ENCODE measurements at places on chromosomes 16 and 17.

GRCh38 chr17:42573095-42573494, 4.4 kb downstream of the PSMC3IP start:
- no peak for DNase-seq

GRCh38 chr16:19502395-19503131, 19.3 kb downstream of the GDE1 start:
- peak; percentile 77 for DNase-seq

GRCh38 chr16:67028696-67029253, at the start of gene CBFB:
TSS of gene CBFB (plus strand) at chr16:67029149. CDS start at chr16:67029408, 259 bp downstream.
- DNase-seq = peak; percentile 90

- no peak for DNase-seq
These were observed 45.6 kb downstream of the PRMT7 start for GRCh38 chr16:68356249-68356918.

DNA sequence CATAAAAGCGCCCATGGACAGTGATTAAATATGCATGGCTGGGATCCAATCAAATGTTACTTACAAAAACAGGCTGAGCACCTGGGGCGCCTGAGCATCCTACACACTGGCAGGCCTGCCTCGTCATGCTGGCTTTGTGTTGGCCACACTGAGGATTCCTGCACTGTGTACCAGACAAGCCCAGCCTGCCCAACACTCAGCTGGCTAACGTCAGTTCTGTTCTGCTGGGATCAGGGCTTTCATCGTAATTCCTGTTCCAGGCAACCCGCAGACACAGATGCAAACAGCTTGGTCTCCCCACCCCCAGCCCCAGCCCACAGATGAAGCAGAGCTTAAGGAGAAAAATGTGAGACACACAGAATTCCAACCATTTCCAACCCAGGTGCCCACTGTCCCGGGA, 30.7 kb downstream of the PIMREG start:
- no peak for DNase-seq

DNA sequence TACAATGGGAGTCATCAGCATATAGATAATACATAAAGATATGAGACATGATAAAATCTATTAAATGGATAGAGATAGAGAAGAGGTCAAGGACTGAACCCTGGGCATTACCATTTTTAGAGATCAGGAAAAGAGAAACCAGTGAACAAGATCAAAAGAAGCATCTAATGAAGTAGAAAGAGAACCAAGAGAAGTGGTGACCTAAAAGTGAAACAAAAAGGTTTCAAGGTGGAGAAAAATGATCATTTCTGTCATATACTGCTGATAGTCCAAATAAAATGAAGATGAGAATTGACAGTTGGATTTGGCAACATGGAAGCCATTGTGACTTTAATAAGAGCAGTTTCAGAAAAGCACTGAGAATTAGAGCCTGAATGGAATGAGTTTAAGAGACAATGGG, 165.1 kb downstream of the PPM1E start:
- no peak for DNase-seq

GRCh38 chr16:20933589-20933988, 33.0 kb downstream of the LYRM1 start:
- DNase-seq = no peak

GRCh38 chr17:7084088-7084487, 4.0 kb upstream of the CLEC10A start:
- DNase-seq = no peak

- no peak for DNase-seq
These were observed 106.3 kb upstream of the HSBP1 start for GRCh38 chr16:83701494-83701893.

DNA sequence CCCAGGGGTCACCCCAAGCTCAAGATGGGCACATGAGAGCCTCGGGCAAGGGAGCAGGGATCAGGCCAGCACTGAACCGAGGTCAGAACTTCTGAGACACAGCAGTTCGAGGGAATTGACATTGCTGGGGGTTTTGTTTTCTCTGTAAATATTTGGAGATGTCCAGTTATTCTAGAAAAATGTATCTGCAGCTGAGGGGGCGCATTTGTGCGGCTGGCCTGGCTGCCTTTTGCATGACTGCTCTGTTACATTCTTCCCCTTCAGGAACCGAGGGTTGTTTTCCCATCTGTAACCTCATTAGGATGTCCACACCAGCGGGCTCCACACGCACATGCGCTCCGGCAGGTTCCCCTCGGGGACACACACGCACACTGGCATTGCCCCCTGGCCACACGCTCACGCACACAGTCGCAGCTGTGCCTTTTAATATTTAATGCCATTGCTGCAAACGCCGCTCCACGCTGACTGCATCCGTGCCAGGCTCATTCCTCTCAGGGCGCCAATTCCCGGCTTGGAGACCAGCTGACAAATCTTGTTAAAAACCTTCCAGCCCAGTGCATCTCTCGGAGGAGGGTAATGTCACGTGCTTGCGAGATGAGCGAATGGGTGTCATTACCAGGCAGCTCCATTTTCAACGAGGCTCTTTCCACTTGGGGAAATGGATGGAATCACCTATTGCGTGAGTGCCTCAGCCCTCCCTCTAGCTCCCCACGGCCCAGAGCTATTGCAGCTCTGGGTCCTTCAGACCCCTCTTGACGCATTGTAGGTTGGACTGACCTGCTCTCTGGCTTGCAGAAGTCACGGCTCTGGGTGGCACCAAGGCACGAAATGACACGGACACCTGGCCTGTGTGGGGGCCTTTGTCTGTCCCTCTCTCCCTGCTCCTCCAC, 13.1 kb downstream of the CCR7 start:
- DNase-seq = no peak

GRCh38 chr16:81987706-81988105, 23.6 kb downstream of the SDR42E1 start:
- DNase-seq = no peak

- peak; percentile 83 for DNase-seq
These were observed 31.3 kb downstream of the DCUN1D3 start for GRCh38 chr16:20868890-20869289.

GRCh38 chr16:84356591-84357116, 11.7 kb upstream of the ATP2C2 start:
- peak; percentile 87 for DNase-seq

GRCh38 chr17:48728232-48729231, at the start of gene HOXB13:
TSS of gene HOXB13 (minus strand) at chr17:48728750. CDS start at chr17:48728593, 157 bp downstream.
- DNase-seq = no peak

- DNase-seq = no peak
These were observed 39.0 kb downstream of the EMP2 start for GRCh38 chr16:10541366-10541765.

DNA sequence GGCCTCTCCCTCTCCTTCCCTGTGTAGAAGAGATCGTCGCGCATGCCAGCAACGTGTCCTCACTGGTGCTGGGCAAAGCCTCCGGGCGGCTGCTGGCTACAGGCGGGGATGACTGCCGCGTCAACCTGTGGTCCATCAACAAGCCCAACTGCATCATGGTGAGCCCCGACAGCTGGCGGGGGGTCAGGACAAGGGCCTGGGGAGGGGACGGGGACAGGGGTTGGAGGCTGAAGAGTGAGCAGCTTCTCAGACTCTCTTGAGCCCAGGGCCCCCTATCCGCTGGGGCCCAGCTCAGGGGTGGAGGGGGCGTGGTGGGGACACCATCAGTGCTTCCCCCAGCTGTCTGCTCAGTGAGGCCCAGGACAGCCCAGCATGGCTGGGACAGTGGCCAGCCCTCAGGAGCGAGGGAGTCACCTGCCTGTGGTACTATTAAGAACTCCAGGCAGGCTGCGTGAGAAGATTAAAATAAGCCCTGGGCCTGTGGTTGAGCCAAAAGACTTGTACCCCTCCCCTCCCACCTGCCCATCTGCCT, 6.2 kb downstream of the KATNB1 start:
- no peak for DNase-seq

GRCh38 chr16:10776280-10776679, 32.6 kb downstream of the NUBP1 start:
- DNase-seq = no peak

DNA sequence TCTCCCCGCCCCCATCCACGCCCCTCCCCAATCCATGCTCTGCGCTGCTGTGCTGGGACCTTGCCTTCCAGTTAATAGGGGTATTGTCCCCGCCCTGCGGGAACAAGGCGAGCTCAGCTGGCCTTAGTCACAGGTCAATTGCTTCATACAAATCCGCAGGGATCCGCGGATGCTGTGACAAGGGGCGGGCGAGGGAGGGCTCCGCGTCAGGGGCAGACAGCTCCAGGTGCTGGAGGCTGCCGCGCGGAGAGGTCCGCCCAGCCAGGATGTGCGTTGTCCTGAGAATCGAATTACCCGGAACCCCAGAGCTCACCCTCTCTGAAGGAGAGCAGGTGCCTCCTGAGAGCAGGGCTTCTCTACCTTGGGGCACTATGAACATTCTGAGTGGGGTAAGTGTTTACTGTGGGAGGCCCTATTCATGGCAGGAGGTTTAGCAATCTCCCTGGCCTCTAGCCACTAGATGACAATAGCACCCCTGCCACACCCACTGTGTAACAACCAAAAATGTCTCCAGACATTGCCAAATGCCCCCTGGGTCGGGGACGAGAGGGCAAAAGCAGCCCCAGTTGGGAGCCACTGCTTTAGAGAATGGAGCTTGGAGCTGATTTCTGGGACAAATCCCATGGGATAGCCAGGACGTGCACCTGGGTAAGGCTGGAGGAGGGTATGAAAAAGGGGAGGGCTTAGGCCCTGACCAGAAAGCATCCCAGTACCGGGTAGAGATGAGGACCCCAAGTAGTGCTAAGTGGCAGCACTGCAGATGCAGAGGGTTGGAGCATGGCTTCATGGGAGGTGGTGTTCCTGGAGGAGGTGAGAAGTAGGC, 138.2 kb downstream of the CYLD start:
- peak; percentile 14 for DNase-seq

DNA sequence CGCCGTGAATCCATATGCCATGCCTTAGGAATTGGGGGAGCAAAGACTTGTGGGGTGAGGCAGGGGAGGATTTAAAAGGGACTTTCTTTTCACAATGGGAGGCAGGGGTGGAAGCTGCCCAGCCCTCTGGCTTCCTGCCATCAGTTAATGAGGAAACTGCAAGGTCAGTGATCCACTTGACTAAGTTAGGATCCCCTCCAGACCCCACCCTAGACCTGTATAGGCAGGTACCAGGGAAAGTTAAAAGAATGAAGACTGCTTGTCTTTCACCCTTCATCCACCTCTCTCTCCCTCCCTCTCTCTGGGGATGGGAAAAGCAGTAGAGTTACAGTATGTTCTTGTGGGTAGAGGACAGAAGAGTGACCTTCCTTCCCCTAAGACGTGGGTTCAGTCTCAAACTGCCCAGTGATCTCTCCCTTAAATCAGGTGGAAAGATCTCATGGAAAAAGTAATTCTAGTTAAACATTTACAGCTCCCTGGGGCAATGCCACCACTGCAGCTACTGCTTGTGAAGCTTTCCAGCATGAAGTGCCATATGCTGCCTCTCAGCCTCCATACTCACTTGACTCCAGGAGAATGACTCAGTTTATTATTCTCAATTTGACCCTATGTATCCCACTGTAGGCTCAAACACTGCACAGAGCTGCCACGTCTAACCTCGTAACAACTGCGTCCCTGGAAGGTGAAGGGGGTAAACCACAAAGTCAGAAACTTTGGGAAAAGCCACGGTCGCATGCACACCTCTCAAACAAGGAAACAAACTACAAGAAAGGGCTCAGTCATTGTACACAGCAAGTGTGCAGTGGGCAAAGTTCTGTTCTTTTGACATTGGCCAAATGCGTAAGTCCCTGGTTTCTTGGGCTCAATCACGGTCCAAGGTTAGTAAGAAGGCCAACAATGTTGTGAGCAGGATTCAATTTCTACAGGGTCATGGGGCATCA, 1.2 kb downstream of the COA3 start:
- no peak for DNase-seq

DNA sequence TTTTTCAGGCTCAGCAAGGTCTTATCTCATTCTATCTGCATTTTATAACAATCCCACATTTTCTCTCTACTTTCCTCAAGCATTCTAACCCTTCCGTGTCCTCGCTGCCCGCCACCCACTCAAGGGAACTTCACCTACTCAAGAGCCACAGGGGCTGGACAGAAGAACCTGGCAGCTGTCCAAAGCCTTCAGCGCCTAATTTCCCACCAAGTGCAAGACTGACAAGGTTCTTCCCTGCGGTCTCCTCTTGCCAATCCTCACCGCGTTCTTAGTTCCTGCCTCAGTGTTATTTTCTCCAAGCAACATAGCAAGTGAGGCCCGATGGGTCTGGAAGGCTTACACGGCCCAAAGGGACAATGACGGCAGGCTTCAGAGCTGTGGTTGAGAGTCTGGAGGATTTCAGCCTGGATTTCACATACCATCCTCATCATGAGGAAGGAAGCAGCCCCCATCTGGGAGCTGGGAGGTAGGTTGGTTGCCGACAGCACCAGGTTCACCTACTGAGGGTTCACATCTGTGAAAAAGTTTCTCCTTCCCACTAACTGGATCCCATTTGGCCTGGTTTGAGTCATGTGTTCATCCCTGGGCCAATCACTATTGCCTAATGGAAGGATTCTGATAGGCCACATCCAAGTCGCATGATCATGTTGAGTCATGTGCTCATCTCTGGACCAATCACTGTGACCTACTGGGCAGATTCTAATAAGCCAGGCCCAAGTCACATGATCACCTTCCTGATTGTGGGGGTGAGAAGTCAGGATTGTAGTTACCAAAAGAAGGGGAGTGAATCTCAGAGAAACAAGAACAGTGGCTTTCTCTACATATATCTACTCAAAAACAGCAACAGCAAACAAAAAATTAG, 108.2 kb downstream of the N4BP1 start:
- no peak for DNase-seq

GRCh38 chr16:73093146-73094144, 45.5 kb upstream of the ZFHX3 start:
- DNase-seq = no peak

DNA sequence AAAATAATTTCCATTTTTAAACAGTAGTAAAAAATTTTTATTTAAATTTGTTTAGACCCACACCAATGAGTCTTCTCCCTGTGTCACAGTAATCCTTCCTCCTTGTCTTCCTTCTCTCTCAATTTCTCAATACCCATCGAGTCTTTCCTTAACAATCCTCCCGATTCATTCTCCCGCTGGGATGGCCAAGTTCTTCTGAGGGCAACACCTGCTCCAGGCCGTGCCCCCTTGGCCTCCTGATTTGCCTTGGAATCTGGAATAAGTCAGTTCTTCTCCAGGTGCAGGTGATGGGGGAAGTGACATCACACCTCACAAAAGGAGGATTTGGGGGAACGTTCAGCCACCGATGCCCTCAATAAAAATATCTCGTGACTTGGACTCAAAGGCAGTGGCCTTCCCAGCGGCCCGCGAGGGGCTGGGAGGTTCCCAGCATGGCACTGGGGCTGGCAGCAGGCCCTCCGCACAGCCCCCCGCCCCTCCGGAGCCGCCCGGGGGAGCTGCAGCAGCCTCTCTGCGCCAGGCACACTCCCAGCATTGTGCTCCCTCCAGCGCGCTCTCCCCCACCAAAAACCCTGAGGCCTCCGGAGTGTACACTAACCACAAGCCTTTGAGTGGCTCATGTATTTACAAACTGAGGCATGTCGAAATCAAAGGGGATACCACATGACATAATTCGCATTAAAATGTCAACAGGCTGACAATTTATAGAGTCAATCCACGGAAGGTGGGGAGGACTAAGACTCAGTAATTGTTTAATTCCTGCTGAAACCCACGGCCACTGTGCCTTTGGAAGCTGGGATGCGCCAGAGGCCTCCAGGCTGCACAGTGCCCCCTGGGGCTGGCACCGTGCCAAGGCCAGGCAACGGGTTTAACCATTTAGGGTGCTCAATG, 120.5 kb downstream of the ZFHX3 start:
- no peak for DNase-seq
